ENCODE measurements at places on chromosomes 4 and X.

DNA sequence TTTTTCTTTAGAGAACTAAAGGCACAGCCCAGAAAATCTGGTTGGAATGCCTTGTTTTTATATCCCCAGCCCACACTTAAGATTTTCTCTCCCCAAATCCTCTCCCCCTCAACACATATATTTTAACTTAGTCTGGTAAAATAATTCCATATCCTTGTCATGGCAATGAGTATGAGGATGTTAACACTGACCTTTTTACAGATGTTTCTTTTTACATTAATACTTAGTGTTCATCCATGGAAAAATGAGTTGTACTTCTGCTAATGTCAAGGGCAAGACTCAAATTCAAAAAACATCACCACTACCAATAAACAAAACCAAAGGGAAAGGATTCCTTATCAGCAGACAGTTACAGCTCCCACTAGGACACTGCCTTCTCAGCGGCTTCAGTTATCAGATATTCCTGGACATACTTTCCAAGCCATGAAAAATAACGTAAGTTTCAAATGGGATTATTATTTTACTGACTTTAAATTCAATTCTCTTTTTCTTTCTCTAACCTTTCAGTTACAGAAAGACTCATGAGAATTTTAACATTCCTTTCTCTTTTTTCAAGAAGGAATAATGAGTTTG, 83.3 kb downstream of the RASL11B start:
- no peak for DNase-seq

- no peak for DNase-seq
Measured at GRCh38 chr4:110108422-110108821, 90.0 kb downstream of the ELOVL6 start.

GRCh38 chr4:2406406-2406805, 12.0 kb downstream of the ZFYVE28 start:
- DNase-seq = no peak

- DNase-seq = no peak
Measured at GRCh38 chrX:118360429-118361125, 14.7 kb downstream of the WDR44 start.

GRCh38 chr4:102259081-102259480, 86.2 kb downstream of the SLC39A8 start:
- no peak for DNase-seq

- no peak for DNase-seq
Measured at GRCh38 chr4:184648313-184649025, 778 bp downstream of the CASP3 start.

DNA sequence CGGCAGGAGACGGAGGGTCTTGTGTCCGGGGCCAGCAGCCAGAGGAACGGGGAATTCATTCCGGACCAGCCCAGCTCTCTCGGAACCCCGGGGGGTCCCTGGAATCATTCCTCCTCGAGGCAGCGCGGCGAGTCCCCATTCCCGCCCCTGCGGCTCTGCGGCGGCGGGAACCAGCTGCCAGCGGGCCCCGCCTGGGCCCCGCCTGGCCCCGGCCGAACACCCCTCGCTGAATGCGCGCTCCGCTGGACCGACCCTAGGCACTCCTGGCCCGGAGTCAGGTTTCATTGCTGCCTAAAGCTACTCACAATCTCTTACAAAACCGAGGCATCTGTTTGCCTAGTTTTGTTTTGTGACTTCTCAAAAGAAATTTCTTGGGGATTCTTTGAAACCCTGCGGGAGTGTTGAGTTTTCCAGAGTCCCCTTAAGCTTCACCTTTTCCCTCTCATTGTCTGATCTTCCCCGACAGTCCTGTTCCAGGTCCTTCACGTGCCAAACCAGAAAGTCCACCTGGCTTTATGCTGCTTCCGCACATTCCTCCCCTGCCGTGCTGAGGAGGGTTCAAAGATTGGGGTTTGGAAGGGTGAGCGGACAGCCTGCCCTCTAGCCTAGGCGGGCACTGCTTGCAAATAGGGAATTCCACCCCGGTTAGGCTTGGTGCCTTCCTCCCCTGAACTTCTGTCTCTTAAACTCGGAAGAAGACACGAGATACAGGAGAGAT, 789 bp downstream of the ARHGAP10 start:
- no peak for DNase-seq
